ENCODE measurements at places on chromosomes 1 and 21. TPM values are rescaled to one million over a fixed set of nuclear protein-coding genes. Genes with fewer than 3 reads are reported as not detected.

DNA sequence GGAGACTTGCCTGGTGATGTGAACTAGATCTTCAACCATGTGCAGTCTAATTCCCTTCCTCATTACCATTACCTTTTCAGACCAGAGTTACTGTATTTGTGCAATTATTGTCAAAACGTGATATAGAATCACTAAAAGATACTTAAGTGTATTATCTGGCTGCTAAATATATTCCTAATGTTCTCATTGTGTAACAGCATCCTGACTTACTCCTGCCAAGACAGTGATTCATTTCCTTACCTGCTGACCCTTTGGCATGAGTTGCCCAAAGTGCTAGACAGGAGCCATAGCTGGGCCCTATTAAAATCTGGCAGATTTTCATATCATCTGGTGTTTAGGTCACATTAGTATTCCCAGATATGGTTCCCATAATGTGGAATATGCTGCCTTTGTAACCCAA lies 598.3 kb upstream of the CAMK1G start:
- no peak for DNase-seq

DNA sequence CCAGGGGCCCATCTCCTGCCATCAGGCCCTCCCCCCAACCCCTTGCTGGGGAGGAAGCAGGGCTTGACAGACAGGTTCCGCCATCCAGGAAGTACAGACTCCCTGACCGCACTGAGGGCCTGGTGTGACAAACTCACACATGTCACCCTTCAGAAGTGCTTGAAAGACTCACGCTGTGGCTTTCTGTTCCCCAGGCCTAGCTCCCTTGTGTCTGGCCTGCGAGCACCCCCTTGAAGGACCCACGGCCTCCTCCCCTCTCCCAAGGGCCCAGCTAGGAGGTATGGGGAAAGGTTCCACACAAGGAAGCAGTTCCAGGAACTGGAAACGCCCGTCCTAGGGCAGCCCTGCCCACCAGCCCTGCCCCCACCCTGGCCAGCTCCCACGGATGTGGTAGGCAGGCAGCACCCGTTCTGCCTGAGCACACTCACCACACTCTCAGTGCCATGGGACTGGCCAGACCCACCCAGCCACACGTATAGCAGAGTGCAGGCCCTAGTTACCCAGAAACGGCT lies 26.7 kb downstream of the SLC2A1 start:
- DNase-seq: no peak

DNA sequence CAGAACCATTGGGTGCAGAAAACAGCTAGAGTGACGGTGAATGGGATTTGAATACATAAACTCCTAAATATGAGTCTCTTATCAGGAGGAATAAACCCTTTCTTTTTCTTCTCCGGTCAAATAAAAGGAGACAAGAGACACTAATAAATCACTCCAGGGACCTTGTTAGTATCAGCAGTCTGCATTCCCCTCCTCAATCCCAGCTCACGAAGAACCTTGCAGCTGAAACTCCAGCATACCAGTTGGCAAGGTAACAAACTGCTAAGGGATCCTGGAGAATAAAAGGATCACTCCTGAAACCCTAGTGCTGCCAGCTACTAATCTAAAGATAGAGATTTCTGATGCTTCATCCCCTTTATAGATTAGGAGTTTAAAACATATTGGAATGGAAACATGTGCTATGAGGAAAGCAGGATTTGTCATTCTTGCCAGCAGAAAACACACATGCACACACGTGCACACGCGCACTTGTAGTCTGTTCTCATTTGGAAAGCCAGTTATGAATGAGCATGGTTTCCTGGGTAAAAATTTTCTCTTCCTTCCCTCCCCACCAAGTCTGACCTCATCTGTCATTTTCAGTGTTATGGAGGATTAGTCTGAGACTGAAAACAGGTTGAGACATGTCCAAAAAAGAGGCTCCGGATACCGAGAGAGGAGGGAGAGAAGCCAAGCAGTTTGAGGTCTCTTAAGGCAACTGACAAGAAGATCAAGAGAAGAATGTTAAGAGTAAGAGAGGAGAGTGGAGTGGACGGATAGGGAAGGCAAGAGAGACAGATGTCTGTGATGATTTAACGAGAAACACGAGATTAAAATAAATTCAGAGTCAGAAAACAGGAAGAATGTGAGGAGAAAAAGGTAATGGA lies 10.9 kb downstream of the IER5 start:
- DNase-seq: no peak

DNA sequence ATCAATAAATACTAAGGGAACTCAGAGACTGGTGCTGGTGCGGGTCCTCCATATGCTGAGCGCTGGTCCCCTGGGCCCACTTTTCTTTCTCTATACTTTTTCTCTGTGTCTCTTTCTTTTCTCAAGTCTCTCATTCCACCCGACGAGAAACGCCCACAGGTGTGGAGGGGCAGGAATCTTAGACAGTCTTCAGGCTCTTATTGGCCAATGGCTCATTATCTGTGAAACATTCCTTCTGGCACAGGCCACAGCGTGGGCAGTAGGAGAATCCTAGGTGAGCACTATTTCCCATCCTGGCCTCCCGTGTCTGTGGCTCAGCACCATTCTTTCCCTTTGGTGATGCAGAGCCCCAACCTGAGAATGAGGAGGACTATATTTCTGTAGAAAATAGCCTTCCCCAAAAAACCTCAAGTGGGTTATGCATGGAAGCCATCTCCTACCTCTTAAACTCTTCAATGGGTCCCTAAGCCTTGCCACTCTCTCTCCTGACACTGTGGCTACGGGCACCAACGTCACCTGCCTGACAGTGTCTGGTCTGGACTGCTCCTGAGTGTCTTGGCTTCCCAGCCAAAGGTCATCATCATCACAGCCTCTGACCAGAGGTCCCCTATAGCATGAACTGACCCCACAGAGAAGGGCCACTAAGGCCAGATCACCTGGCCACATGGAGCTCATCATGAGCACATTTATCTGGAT lies 6.2 kb upstream of the SLAMF1 start:
- no peak for DNase-seq

DNA sequence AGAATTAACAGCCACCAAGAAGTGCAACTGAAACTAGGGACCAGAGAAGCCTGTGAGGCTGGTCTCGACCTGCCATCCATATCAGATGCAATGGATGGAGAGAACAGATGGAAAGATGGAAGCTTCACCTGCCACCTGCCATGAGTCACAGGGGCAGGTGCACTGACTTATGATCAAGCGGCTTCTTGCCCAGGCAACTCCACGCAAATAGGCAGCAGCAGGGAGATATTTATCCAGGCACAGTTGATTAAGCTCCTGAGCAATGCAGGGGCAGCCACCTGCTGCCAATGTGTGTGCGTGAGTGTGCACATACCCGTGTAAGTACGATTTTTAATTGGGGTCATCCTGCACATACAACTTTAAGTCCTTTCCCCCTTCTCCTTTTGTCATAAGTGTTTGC lies 174.2 kb downstream of the PTPRU start:
- no peak for DNase-seq

DNA sequence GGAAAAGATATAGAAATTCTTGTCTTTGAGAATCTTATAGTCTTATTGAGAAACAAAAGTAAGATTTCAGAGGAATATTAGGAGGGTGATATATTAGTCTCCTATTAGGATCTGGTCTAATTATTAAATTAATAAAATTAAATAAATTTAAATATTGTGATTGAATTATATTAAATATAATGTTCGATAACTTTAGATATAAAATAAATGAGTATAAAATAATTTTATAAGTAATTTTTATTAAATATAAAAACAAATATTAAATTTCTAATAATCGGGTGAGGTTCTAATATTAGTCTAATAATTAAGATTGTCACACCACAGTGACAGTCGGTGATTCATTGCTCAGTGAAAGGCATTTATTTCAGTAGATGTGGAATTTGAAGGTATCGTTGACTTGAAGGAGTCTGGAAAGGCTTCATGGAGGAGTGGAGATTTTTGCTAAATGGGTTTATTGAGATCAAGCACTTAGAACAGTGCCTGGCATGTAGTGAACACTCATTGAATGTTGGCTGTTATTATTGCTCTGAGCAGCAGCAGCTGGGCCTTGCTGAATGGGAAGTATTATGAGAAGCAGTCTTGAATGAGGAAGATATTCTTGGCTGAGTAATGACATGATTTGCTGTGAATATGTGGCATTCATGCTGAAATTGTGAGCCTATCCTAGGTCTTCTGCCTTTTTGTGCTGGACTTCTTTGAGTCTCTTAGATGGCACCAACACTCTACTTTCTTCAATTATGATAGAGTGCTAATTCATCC lies 74.6 kb downstream of the USP25 start:
- DNase-seq: no peak

GRCh38 chr1:211928993-211929637 lies 98.6 kb upstream of the LPGAT1 start:
- DNase-seq: no peak

DNA sequence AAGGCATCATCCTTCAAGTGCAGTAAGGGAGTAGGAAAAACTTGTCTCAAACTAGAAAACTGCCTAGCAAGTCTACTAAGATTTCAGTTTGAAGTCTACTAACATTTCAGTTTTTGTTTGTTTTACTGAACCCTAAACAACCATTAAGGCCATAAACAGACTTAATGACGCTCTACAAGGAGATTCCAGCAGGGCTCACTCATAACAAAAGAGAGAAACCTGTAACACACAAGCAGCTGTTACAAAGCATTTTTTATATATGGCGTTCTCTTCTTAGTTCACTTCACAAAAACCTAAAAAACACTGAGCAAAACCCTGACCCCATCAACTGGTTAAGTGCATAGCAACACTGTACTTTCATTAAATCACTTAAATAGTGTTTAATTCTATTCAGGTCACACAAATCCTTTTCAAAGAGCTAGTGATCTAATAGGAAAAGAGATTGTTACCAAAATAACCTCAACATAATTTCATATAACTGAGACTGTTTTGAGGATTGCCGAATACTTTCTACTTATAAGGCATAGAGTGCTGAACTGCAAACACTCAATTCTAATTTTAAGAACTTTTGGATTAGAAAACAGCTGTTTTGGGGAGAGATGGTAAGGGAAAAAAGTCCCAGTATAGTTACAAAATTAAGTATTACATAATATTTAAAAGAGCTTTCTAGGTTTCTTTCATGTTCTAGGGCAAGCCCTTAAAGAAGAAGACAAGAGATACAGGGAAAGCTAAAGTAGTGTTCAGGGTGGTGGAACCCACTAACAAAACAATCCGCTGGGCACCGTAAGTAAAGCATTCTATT lies 1.4 kb downstream of the B3GALNT2 start:
- DNase-seq: no peak

- DNase-seq: no peak
Observed at GRCh38 chr1:22586356-22587130, 23.3 kb downstream of the EPHA8 start.

- DNase-seq: no peak
Observed at GRCh38 chr1:196577386-196577785, 30.9 kb downstream of the KCNT2 start.

DNA sequence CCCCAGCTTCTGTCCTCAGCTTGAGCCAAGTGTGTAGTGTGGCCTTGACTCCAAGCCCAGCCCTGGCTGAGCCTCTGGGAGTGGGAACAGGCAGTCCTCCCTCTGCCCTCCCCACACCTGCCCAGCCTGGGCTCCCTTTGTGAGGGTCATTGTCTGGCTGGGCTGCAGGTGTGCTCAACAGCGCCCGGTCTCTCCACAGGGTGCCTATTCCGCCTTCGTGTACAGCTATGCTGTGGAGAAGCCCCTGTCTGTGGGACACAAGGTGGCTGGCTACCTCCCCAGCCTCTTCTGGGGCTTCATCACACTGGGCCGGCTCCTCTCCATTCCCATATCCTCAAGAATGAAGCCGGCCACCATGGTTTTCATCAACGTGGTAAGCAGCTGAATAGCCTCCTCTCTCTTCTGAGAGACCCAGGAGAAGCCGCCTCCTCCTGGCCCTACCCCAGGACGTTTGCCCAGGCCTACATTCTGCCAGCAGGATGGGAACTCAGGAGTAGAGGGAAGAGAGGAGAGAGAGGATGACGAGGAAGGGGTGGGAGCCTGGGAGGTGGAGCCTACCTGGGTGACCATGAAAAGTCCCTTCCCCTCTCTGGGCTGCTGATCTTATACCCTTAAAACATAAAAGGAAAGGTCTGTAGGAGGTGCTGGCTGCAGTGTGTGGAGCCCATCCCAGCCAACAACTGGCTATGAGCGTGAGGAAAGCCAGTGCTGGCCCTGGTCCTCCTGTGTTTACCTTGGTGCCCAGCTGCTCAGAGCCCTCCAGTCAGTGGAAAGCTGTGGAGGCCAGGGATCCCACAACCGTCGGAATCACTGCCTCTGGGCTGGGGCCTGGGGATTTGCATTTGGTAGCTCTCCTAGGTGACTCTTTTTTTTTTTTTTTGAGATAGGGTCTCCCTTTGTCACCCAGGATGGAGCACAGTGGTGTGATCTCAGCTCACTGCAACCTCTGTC lies 45.7 kb downstream of the ELK4 start:
- no peak for DNase-seq

DNA sequence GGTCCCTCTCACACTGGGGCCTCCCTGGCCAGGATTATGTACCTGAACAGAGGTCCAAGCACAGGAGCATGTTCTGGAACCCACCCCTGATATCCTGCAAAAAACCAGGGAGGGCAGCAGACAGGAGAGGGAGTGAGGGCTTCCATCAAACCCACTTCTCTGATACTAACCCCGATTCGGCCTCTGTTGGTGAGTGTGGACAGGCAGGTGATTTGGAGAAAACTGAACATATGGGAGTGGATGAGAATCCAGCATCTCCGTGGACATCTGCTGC lies 215.3 kb downstream of the MATN1 start:
- DNase-seq: no peak

DNA sequence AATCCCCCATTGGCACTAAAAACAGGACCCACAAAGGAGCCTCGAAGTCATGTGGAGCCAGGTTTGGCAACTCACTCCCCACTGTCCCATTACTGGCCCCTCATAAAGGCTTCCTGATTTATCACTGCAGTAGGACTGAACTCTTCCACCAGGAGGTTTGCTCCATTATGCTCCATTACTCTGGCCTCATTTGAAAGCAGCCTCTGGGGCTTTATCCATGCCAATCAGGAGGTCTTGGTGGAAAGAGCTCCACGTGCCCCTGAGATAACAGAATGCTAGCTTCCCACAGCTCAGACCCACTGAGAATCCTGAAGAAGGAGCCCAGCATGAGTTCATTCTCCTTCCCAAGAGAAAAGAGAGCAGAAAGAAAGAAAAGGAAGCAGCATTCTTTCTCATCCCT lies 76.4 kb downstream of the HIVEP3 start:
- no peak for DNase-seq

The PSRC1 gene
- total RNA-seq: 2.4 TPM

The ERMAP gene
- 18.0 TPM for total RNA-seq

The ATP8B2 gene
- 190 TPM for total RNA-seq

The LRRN2 gene
- total RNA-seq: 0.63 TPM

The CACNA1S gene
- not detected for total RNA-seq
